ENCODE measurements at places on chromosomes 6 and 20. TPM values are rescaled to one million over a fixed set of nuclear protein-coding genes. Genes with fewer than 3 reads are reported as not detected.

DNA sequence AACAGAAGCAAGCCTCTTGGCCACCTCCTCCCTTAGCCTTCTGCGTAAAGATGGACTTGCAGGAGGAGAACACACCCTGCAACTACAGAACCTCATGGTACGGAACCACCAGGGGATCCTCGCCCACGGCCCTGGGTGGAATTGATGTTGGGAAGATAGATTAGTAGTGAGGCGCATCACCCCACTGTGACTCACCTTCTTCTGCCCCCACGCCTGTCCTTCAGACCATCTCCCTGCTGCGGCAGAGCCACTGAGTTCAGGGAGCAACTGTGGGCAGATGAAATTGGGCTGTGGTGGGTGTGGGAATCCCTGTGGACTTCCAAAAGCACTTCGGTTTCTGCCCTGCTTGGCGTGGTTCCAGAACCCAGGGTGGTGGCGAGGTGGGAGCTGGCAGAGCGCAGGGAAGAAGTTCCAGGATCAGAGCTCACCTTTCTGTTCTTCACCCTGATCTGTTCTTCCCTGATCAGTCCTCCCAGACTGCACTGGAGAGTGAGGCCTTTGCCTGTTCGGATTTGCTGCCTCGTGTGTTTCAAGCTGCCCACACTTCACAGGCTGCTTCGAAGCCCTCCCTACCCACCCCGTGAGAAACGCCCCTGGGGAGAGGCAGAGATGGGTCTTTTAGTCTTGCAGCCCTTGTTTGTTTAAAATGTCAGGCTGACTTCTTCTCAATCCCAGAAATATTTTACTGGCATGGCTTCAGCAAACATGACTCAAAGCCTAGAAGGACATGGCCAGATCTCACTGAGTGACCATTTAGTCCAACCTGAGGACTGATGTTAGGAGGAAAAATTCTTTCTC, 92.8 kb upstream of the MLN start:
- DNase-seq, result no peak

ENPP1 gene
- total RNA-seq, result 0.10 TPM

GINS1 gene
- total RNA-seq, result 28.8 TPM

NEDD9 gene
- total RNA-seq, result 47.7 TPM

GRCh38 chr6:36318690-36319435, 17.8 kb downstream of the BNIP5 start:
- DNase-seq, result no peak

PPIL6 gene
- 0.17 TPM for total RNA-seq

GRCh38 chr20:17442588-17442987, 88.6 kb downstream of the BFSP1 start:
- DNase-seq, result no peak

DNA sequence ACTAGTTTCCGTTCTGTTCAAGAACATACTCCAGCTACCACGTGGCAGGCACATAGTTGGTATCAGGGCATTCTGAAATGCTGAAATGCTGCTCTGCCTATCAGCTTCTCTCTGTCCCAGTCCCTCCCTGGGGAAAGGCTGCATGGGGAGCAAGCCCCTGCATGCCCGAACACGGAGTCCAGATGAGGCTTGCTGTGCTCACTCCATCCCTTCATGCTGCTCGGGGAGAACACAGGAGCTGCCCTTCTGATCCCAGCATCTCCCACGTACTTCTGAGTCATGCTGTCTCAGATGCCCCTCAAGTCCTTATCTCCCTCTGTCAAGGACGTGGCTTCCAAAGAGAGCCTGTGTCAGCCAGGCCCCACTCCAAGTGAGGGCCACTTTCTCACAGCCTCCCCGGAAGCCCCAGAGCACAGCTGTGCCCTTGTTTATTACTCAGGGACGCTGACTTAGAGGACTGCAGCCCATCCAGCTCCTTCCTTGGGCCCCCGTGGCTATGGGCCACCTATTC, 29.4 kb downstream of the THBS2 start:
- no peak for DNase-seq

DNA sequence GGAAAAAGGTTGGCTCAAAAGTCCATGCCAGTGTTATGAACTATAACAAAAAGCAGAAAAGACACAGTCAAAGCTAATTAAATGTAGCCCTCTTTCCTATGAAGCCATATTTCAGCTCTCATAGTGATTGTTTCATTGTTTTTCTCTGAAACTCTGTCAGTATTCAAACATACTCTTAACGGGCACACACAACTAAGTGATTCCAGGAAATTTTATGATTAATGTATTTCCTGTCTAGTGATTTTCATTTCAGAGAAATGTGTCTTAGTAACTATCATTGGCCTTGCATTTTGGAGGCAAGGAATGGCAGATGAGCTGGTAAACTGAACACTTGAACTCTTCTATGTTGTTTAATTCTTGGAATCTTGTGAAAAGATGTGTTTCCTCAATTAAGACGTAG, 68.0 kb downstream of the CLVS2 start:
- DNase-seq, result no peak

- DNase-seq, result no peak
Measured at GRCh38 chr6:119533603-119534279, 184.2 kb upstream of the MAN1A1 start.
